ENCODE measurements at places on chromosomes 3 and 15. TPM values are rescaled to one million over a fixed set of nuclear protein-coding genes. Genes with fewer than 3 reads are reported as not detected.
A peak's percentile ranks its signal among the peaks of the same experiment; 100 is the strongest.

Gene RARB
- total RNA-seq = 9.0 TPM

Gene GPR15
- total RNA-seq = 2.7 TPM

Gene GOLGA8T
- total RNA-seq = not detected

Gene CRTAP
- 69.3 TPM for total RNA-seq

- no peak overlapping the region for H3K27ac ChIP-seq
- no peaks in the 10 kb centered on the region for H3K4me1 ChIP-seq
- no peak for DNase-seq
- H3K4me3 ChIP-seq = no peak overlapping the region
- peaks cover 8% of the 10 kb centered on the region for H3K36me3 ChIP-seq
Measured at GRCh38 chr3:10845839-10846656, 30.0 kb downstream of the SLC6A11 start.

- H3K27me3 ChIP-seq = no peaks in the 10 kb centered on the region
- no peak for DNase-seq
- H3K27ac ChIP-seq = no peak overlapping the region
- H3K4me1 ChIP-seq = no peaks in the 10 kb centered on the region
- H3K36me3 ChIP-seq = no peaks in the 10 kb centered on the region
- no peak overlapping the region for H3K4me3 ChIP-seq
Measured at GRCh38 chr3:119427669-119428068, 35.7 kb downstream of the TMEM39A start.

DNA sequence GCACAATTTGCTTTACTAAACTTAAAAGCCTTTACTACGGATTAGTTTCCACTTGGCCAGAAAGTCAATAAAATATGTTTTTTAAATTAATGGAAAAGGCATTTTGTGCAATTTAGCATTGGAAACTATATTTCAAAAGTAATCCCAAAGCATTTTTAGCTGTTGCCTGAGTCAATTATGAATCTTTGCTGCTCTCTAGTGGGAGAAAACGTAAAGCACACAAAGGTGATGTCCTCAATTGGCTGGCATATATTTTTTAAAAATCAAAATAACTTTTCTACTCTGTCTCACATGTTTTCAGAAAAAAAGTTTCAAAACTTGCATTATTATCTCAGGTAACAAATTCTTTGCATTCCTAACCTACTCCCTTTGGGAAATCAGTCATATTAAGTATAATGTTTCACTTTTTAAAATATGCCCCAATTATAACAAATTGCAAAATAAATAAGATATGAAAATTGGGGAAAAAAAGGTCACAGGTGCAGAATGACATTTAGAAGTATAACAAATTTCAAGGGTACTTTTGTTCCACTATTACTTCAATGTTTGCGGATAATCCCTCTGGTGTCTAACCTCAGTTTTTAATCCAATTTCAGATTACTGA is 47.2 kb upstream of the TEX55 start:
- no peak overlapping the region for H3K27ac ChIP-seq
- H3K4me3 ChIP-seq = no peak overlapping the region
- no peaks in the 10 kb centered on the region for H3K27me3 ChIP-seq
- DNase-seq = no peak
- no peaks in the 10 kb centered on the region for H3K4me1 ChIP-seq

Gene ZSCAN29
- total RNA-seq = 14.9 TPM

DNA sequence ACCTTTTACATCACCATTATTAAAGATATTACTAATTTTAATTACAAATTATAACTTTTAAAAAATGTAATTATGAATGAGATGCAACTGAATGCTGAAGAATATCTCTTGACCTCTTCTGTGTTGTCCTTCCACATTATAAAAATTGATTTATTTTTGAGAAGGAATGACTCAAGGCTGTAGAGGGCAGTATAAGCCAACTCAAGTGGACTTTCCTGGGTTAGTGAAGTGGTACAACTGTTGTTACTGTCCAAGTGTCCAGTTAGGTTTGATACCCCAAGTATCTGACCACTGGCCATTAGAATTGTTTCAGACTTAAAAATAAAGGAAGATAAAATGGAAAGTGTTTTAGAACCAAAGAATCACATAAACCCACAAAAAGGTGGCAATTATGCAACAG is 51.9 kb downstream of the BBX start:
- H3K27ac ChIP-seq = no peak overlapping the region
- H3K4me3 ChIP-seq = no peak overlapping the region
- H3K4me1 ChIP-seq = no peaks in the 10 kb centered on the region
- no peaks in the 10 kb centered on the region for H3K27me3 ChIP-seq
- peaks cover 7% of the 10 kb centered on the region for H3K36me3 ChIP-seq

Gene FOXB1
- total RNA-seq = not detected

DNA sequence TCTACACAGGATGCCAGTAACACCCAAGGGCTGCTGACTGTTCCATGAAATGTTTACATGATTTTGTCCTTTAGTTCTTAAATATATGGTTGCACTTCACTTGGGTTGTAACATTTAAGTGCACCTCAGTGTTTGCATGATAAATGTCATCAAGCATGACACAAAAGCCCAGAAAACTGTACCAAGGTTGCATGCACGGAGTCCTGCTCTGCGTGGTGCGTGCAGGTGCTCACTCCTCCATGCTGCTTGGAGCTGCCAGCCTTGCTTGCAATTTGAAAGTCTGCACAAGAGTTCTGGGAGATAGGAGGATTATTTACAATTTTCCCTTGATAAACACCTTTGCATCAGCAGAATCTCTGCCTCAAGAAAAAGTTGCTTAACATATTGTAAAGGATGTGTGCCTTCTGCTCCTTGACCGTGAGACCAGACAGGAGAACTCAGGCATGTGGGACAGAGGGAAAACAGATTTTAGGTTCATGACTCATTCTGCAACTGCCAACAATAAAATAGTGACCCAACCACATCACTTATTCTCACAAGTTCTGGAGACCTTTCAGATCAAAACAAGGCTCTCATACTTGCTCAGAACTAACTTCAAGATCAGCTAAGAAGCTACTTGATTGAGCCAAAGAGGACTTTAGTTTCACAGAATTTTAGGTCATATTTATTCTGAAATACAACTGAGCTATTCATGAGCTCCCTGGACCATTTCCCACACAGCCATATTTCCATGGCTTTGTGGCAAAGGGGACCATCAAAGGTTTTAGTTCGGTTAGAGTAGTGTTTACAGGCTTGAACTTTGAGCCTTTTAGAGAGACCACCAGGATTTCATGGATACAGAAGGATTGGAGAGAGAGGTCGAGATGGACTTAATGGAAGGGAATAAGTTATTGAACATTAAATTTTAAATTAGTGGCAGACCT is 128.4 kb upstream of the ZBED2 start:
- H3K27ac ChIP-seq = peak overlapping the region; percentile 10
- no peak for DNase-seq
- no peaks in the 10 kb centered on the region for H3K27me3 ChIP-seq
- no peaks in the 10 kb centered on the region for H3K36me3 ChIP-seq
- H3K4me1 ChIP-seq = no peaks in the 10 kb centered on the region

Gene GNAT1
- total RNA-seq = not detected

- no peaks in the 10 kb centered on the region for H3K36me3 ChIP-seq
- H3K4me3 ChIP-seq = no peak overlapping the region
- H3K27me3 ChIP-seq = no peaks in the 10 kb centered on the region
- H3K27ac ChIP-seq = peak overlapping the region; percentile 72
- peaks cover 17% of the 10 kb centered on the region for H3K4me1 ChIP-seq
Measured at GRCh38 chr3:65951836-65952505, 86.7 kb downstream of the MAGI1 start.

GRCh38 chr3:44468572-44469520 is 8.6 kb downstream of the ZNF445 start:
- peaks cover 31% of the 10 kb centered on the region for H3K4me1 ChIP-seq
- H3K27ac ChIP-seq = no peak overlapping the region

Gene MUC4
- 51.0 TPM for total RNA-seq

DNA sequence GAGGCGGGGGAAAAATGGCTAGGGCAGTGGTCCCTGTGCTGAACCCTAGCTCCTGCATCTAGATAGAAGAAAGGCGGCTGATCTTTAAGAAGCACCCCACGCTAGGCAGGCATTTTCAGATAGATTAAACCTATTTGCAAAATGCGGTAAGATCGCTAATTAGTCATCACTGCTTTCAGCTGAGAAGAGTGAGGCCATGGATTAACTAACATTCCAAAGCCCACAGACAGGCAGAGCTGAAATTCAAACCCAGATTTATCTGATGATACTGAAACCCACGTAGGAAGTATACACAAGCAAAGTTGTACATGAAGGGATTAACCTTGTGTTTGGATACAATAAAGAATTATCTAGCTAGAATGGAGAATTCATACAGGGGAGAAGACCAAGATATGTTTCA is 4.8 kb downstream of the ADPGK start:
- no peak overlapping the region for H3K27ac ChIP-seq
- no peak for DNase-seq
- peaks cover 7% of the 10 kb centered on the region for H3K4me1 ChIP-seq
- no peaks in the 10 kb centered on the region for H3K27me3 ChIP-seq

GRCh38 chr3:119835556-119835955 is 53.7 kb downstream of the NR1I2 start:
- no peaks in the 10 kb centered on the region for H3K4me1 ChIP-seq
- H3K36me3 ChIP-seq = peaks cover 21% of the 10 kb centered on the region
- H3K27me3 ChIP-seq = no peaks in the 10 kb centered on the region
- no peak for DNase-seq

GRCh38 chr15:82103468-82103867 is 57.6 kb upstream of the MEX3B start:
- no peaks in the 10 kb centered on the region for H3K4me1 ChIP-seq
- H3K4me3 ChIP-seq = no peak overlapping the region
- H3K36me3 ChIP-seq = no peaks in the 10 kb centered on the region
- no peak for DNase-seq
- H3K27ac ChIP-seq = no peak overlapping the region

- H3K36me3 ChIP-seq = no peaks in the 10 kb centered on the region
- DNase-seq = no peak
- H3K4me3 ChIP-seq = no peak overlapping the region
- H3K27me3 ChIP-seq = no peaks in the 10 kb centered on the region
- H3K4me1 ChIP-seq = no peaks in the 10 kb centered on the region
Measured at GRCh38 chr3:135238871-135239614, 444.0 kb downstream of the EPHB1 start.

- H3K4me3 ChIP-seq = no peak overlapping the region
- no peaks in the 10 kb centered on the region for H3K4me1 ChIP-seq
- DNase-seq = no peak
- no peak overlapping the region for H3K27ac ChIP-seq
Measured at GRCh38 chr3:136332302-136332701, 82.2 kb downstream of the PCCB start.

DNA sequence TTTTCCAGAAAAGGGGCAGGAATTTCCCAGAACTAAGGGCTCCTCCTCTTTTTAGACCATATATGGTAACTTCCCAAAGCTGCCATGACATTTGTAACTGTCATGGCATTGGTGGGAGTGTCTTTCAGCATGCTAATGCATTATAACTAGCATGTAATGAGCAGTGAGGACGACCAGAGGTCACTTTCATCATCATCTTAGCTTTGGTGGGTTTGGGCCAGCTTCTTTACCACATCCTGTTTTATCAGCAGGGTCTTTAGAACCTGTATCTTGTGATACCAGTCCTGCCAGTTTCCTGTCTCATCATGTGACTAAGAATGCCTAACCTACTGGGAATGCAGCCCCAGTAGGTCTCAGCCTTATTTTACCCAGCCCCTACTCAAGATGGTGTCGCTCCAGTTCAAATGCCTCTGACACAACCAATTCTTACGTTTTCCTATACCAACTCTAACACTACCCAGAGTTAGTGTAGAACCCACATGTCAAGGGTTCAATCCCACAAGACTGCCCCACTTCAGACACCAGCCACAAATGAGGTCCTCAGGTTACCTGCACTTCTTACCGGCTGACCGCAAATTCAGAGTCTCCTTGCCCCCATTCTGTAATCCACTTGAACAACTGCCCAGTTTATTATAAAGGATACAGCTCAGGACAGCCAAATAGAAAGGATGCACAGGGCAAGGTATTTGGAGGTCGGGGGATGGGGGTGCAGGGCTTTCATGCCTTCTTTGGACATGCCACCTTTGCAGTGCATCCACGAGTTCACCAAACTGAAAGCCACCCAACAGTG is 17.7 kb downstream of the FOXB1 start:
- H3K4me3 ChIP-seq = no peak overlapping the region
- DNase-seq = no peak
- H3K27ac ChIP-seq = no peak overlapping the region
- H3K27me3 ChIP-seq = no peaks in the 10 kb centered on the region
- no peaks in the 10 kb centered on the region for H3K36me3 ChIP-seq

DNA sequence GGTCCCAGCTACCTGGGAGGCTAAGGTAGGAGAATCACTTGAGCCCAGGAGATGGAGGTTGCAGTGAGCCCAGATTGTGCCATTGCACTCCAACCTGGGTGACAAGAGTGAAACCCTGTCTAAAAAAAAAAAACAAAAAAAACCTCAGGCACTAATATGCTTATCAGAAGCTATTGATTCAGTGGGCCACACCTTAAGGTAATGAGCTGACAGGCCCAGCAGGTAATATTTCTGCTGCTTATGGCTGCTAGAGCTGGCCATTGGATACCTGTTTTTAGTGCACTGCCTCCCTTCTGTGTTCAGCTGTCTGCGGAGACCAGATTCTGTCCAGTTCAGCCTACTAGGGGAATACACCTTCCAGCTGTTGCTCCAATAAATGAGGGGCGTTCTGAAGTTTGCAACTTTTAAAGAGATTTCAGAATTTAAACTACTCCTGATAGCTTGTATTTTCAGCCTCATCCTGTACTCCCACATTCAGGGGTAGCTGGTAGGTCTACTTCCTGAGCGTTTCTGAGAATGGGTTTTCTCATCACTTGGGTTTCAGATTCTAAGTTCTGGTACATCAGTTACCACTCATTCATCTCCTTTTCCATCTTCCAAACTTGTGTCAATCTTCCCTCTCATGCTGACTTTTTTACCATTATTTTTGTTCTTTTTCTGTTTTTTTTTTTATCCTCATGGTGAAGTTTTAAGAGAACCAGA is 69.0 kb downstream of the ATP11B start:
- no peak overlapping the region for H3K27ac ChIP-seq
- H3K36me3 ChIP-seq = peaks cover 3% of the 10 kb centered on the region
- H3K4me1 ChIP-seq = no peaks in the 10 kb centered on the region
- H3K4me3 ChIP-seq = no peak overlapping the region

Gene LRTM1
- not detected for total RNA-seq

GRCh38 chr3:78846718-78847117 is 921.1 kb downstream of the ROBO1 start:
- H3K4me1 ChIP-seq = peaks cover 13% of the 10 kb centered on the region
- H3K27me3 ChIP-seq = no peaks in the 10 kb centered on the region
- DNase-seq = no peak
- no peak overlapping the region for H3K27ac ChIP-seq

DNA sequence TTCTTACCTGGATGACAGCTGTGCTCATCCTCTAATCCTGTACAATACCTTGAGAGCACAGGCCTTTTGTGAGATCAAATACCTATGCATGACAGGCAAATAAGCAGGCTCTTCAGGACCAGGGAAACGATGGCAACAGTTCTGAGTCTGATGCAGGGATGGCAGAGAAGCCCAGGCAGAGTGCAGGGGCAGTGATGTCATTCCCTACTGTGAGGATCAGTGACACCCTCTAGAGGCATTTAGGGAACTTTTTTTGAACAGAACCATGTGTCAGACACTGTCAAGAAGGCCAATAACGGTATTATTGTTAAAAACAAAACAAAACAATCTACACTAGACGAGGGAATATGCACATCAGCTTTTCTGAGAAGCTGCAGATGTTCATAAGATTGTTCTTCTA is 314.8 kb upstream of the CTDSPL start:
- no peak for DNase-seq
- H3K36me3 ChIP-seq = no peaks in the 10 kb centered on the region
- H3K4me3 ChIP-seq = no peak overlapping the region
- H3K4me1 ChIP-seq = peaks cover 46% of the 10 kb centered on the region
- H3K27ac ChIP-seq = no peak overlapping the region
- H3K27me3 ChIP-seq = no peaks in the 10 kb centered on the region

Gene TBC1D2B
- 30.7 TPM for total RNA-seq

All from esophagus squamous epithelium (tissue), 5 donors.